ENCODE measurements at places on chromosomes 13 and 19.

DNA sequence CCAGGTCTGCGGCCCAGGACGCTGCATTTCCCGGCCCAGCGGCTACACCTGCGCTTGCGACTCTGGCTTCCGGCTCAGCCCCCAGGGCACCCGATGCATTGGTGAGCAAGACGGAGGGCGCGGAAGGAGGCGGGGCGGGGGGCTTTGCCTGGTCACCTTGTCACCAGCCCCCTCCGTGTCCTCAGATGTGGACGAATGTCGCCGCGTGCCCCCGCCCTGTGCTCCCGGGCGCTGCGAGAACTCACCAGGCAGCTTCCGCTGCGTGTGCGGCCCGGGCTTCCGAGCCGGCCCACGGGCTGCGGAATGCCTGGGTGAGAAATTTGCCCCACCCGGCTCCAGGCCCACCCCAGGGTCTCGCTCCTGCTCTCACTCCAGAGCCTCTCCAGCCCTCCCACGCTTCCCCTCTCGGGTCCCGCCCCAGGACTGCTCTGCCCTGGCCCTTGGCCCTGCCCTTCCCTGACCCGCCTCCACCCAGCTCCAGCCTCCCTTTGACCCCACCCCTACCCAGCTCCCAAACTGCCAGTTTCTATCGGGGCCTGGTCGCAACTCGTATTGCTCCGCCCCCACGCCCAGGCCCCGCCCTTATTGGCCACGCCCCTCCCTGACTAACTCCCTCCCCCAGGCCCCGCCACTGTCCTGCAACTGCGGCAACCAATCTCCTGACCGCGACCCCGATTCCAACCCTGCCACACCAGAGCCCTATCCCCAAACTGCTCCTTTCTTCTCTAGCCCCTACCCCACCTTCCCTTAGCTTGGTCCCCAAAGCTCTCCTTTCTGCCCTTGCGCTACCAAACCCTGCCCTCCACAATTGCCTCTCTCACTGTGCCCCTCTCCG is 8.6 kb downstream of the LTBP4 start:
- DNase-seq = peak; percentile 64

GRCh38 chr19:45385392-45386221 is 15.2 kb upstream of the ERCC2 start:
- DNase-seq = no peak

- DNase-seq = no peak
Measured at GRCh38 chr13:104522235-104523072, 1456.2 kb upstream of the SLC10A2 start.

DNA sequence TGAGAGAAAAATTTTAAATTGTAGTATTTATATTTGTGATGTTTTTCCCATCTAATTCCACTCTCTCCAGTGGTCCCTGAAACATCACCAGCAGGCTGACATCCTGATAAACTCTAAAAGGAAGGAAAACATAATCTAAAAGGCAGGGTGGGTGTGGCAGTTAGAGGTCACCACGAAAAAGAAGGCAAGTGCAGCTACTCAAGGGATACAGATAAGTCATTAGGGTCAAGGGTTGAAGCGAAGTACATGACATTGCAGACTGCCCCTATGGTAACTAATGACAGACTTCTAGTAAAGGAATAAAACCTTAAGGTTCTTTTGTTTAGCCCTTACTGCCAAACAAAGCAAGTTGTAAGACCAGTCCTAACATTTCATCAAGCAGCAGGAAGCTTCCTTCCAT is 6.0 kb upstream of the NEK3 start:
- DNase-seq = no peak

DNA sequence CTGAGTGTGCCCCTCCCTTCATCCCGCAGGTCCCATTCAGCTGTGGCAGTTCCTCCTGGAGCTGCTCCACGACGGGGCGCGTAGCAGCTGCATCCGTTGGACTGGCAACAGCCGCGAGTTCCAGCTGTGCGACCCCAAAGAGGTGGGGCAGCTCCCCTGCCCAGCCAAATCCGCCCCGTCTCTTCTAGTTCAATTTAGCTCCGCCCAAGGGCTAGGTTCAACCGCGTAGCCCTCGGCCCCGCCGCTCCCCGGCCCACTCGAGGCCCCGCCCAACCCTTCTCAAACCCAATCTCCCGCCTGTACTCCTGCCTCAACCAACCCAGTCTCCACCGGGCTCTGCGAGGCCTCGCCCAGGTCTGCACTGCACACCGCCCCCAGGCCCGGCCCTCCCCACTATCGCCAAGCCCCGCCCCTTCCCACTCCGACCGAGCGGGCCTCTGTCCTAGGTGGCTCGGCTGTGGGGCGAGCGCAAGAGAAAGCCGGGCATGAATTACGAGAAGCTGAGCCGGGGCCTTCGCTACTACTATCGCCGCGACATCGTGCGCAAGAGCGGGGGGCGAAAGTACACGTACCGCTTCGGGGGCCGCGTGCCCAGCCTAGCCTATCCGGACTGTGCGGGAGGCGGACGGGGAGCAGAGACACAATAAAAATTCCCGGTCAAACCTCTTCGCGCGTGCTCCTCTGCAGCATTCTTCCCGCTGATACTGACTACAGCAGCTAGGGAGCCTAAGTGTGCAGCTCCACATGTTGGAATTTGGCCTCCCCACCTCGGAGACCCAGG is 2.9 kb downstream of the ETV2 start:
- peak; percentile 99 for DNase-seq

- no peak for DNase-seq
Measured at GRCh38 chr19:5973376-5973775, 4.6 kb downstream of the RANBP3 start.

GRCh38 chr19:43820098-43820883 is 6.8 kb upstream of the ZNF283 start:
- DNase-seq = peak; percentile 8

DNA sequence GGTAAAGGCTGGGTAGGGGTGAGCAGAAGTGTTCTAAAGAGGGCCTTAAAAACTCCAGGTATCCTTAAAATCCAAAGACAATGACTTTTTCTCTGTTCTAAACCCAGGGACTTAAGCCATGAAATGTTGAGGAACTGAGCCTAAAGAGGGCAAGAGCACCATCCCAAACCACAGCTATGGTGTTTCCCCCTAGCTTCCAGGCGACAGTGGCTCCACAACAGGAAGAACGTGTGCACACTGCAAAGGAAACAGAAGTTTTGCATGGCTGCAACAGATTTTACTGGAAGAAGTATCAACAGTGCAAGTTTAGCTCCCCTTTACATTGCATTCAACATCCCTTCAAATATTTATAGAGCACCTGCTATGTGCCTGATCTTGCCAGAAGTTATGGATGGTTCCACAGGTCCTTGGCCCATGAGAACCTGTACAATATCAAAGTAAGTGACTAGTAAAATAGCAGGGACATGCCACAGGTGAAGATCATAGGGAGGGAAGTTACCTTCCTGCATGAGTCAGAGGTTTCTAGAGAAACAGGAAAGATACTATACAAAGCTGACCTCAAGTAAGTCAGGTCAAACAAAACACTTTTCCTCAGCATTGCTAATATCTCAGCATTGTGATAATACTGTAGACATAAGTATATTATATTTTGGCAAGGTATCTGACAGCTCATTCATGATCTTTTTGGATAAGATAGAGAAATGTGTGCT is 8.4 kb upstream of the KCTD12 start:
- no peak for DNase-seq

GRCh38 chr19:3968556-3969434 is 2.1 kb downstream of the DAPK3 start:
- DNase-seq = no peak

GRCh38 chr19:38583985-38584305 is 33.8 kb downstream of the MAP4K1 start:
- no peak for DNase-seq
